ENCODE measurements at places on chromosomes 5 and 9. TPM values are rescaled to one million over a fixed set of nuclear protein-coding genes. Genes with fewer than 3 reads are reported as not detected.

DNA sequence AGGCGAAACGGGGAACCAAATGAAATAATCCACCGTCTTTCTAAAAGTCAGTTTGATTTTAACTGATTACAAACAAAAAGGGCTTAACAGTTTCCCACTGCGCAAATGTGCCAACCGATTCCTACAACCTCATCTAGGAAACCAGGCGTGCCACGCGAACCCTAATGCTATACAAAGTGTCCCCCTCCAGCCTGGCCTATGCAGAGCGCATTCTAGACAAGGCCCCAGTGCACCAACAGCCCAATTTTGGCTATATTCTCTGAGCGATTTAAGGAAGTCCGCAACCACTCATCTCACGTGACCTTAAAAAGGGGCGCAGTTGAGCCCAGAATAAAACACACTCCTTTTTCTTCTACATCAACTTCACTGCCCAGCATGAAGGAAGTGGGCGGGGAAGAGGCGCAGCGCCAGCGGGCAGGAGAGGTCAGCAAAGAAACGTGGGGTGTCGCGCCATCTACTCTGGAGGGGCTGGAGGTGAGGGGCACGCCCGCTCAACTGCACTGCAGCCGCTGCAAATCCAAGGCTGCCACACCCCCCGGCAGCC lies 779 bp downstream of the FAM13B start:
- peak; percentile 86 for DNase-seq

GRCh38 chr9:88663771-88664419 lies 128.9 kb downstream of the NXNL2 start:
- DNase-seq: no peak

- no peak for DNase-seq
Observed at GRCh38 chr5:165328846-165329245, 1823.4 kb downstream of the MAT2B start.

DNA sequence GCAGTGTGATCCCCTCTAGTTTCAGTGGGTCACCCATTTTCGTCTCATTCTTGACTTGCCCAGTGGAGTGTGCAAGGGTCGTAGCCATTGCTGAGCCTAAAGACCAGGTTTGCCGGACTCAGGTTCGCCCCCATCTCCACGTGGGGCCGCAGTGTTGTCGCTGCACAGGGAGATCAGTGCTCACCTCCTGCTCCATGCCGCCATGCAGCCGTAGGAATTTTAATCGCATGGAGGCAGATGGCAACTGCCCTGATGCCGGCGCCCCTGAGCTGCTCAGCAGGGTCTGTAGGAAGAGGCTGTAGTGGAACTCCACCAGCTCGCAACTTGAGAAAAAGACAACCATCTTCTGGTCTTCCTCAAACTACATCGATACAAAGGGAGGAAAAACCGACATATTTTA lies 24.1 kb downstream of the DDX31 start:
- DNase-seq: no peak

DNA sequence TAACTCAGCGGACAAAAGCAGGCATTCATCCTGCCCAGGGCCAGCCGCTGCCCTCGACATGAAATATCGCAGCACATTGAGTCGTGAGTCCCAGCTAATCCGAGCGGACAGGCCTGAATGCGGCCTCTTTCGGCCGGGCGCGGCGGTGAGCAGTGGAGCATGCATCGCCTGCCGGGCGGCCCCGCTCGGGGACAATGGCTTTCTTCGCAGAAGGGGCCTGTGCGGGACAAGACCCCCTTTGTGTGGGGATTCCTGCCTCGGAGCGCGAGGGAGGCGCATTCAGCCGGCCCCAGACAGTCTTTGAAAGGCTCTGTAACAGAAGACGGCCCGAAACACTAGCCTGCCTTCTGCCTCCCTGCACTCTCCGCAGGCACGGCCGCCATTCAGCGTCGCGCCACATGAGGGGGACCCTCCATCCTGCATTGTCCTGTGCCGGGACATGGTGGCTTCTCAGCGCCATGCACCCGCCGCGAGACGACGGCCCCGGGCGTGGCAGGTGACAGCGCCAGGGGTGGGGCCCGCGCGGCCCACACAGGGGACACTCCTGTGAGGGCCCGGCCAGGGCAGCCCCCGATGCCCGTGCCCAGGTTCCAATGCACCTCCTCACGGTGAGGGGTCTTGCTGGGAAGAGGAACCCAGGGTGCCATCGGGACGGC lies 52.0 kb downstream of the EXD3 start:
- peak; percentile 64 for DNase-seq

- DNase-seq: no peak
Observed at GRCh38 chr9:127867356-127868277, 9.9 kb downstream of the AK1 start.

GRCh38 chr9:123835821-123836220 lies 94.1 kb downstream of the DENND1A start:
- no peak for DNase-seq

DNA sequence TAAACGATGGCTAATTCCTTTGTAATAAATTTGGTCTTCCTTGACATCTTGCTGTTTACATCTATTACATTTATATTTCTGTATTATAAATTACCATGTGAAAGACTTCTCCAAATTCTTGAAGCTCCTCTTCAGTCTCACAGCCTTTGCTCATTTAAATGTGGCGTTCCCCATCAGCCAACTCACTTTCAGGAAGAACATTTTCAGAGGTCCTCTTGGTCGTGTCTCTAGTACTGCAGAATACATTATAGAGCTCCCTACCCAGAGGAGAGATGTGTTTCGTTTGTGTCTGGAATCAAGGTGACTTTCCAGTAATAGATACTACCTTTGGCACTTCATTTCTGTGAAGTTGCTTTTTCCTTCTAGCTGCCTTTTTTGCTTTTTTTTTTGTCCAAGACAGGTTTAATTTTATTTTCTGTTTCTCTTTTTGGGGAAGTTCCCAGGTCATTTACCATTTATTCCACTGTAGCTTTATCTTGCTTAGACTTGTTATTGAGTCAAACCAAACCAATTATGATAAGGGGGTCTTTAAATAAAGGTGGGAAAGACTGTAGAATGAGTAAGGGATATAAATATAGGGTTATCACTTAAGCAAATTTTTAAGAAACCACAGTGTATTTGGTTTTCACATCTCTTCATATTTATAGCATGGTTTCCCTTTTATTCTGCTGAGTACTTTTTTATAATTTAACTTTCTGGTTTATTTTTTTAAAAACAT lies 12.8 kb downstream of the UBE2B start:
- DNase-seq: no peak

DNA sequence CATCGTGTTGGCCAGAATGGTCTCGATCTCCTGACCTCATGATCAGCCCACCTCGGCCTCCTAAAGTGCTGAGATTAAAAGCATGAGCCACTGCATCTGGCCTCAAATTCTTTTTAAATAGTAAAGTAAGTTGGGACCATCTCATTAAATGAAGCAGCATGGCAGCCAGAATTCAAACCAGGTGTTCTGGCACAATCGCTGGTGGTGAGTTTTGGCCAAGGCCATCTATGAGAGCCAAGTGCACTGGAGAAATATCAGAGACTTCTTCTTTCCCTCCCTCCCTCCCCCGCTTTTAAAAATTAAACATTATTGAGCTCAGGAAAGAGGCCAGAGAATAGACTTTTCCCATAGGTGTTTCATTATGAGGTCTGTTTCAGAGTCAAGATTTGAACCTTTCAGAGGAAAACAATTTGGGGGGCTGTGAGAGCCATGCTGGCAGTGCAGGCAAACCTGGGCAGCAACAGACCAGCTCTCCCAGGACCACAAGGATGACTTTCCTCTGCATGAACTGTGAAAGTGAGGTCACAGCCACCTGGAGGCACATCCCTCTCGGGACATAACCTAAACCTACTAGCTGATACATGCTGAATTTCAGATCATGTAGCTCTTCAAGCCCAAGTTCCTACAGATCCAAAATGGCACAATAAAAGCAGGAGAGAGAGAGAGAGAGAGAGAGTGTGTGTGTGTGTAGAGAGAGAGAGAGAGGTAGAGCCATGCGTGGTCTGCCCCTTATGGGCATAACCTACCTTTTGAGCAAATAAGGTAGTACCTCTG lies 94.6 kb upstream of the DMRT1 start:
- no peak for DNase-seq

TLX3 gene
- not detected for total RNA-seq

UNC13B gene
- 24.7 TPM for total RNA-seq

MEIKIN gene
- not detected for total RNA-seq

All from cardiac septum (tissue), 1 donor.